ENCODE measurements at places on chromosomes 1 and 21.
A peak's percentile ranks its signal among the peaks of the same experiment; 100 is the strongest.

GRCh38 chr21:36696390-36697059 lies 2.4 kb upstream of the SIM2 start:
- no peak for DNase-seq

- peak; percentile 20 for DNase-seq
Measured at GRCh38 chr21:45695086-45695485, 51.6 kb downstream of the PCBP3 start.

- DNase-seq: no peak
Measured at GRCh38 chr1:89953929-89954328, 41.0 kb upstream of the ZNF326 start.

DNA sequence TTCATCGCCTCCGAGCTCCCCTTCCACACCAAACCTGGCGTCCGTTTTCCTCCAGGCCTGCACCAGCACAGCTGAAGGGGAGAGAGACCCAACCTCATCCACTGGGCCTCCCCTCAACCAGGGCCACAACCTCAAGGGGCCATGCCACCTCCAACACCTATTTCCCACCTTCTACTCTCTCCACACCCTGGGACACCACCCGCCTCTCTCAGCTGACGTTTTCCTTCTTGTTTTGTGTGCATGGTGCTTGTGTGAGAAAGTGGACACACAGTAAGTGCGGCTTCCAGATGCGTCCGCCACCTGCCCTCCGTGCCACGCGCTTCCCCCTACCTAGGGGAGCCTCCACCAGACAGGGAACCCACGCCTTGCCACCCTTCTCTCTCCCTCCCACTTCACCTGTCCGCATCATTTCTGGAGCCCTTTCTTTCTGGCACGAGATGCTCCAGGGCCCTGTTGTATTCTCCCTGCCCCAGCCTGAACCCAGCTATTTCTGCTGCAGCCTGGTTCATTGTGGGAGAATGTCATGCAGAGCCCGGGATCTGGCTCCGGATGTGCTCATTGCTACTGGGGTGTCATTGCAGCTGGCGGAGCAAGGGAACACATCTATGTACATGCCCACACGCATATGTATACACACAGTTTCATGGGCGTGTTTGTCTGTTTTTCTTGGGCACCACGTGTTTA lies 1.3 kb upstream of the GNB1 start:
- DNase-seq: no peak

DNA sequence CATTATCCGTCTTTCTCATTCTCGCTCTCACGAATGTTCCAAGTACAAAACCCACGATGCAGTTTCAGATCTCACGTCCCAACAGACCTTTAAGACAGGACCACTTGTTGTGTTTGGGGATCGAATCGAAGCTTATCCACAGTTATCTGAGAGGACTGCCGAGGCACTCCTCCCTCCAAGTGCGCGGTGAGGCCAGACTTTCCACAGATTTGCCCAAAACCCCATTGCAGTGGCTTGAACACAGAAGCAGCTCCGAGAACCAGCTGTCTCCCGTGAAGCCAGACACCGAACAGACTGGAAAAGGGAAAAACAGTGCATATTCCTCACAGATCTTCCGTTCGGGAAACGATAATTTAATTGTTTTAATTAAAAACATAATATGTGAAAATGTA lies 46.5 kb upstream of the COL6A2 start:
- no peak for DNase-seq

DNA sequence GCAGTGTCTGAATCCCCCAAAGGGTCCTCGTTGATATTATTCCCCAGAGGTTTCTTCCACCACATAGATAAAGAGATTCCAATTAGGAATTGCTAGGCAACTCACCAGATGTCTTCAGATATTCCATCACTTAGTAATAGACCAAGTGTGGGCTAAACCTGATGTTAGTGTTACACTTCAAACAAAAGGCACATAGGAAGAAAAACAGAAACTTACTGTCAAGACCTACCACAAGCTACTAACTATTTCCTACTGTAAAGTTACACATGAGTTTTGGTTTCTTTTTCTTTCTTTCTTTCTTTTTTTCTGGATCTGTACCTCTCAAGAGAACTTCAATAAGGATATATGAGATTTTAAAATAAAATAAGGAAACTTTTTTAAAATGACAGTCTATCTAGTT lies 879.1 kb upstream of the NEGR1 start:
- no peak for DNase-seq

- no peak for DNase-seq
Measured at GRCh38 chr1:25641931-25642573, 25.5 kb downstream of the MAN1C1 start.

- DNase-seq: no peak
Measured at GRCh38 chr1:185479796-185480195, 162.8 kb upstream of the IVNS1ABP start.

- no peak for DNase-seq
Measured at GRCh38 chr1:100710906-100711682, 8.4 kb upstream of the VCAM1 start.

DNA sequence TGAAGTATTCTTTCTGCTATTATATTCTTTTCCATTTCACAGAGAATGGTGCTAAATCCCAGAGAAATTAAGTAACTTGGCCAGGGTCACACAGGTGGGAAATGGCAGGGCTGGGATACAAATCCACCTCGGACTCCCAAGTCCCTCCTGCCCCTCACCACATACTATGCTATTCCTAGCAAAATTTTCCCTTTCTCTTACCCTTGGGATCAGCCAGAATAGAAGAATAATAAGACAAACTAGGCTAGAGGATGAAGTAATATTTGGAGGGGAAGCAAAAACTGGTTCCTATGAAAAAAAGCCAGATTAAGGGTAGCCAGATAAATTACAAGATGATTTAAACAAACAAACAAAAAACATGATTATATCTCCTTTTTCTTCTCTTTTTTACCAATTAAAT lies 62.5 kb downstream of the TGFB2 start:
- DNase-seq: no peak

- no peak for DNase-seq
Measured at GRCh38 chr1:207463021-207463420, 8.9 kb downstream of the CR2 start.

DNA sequence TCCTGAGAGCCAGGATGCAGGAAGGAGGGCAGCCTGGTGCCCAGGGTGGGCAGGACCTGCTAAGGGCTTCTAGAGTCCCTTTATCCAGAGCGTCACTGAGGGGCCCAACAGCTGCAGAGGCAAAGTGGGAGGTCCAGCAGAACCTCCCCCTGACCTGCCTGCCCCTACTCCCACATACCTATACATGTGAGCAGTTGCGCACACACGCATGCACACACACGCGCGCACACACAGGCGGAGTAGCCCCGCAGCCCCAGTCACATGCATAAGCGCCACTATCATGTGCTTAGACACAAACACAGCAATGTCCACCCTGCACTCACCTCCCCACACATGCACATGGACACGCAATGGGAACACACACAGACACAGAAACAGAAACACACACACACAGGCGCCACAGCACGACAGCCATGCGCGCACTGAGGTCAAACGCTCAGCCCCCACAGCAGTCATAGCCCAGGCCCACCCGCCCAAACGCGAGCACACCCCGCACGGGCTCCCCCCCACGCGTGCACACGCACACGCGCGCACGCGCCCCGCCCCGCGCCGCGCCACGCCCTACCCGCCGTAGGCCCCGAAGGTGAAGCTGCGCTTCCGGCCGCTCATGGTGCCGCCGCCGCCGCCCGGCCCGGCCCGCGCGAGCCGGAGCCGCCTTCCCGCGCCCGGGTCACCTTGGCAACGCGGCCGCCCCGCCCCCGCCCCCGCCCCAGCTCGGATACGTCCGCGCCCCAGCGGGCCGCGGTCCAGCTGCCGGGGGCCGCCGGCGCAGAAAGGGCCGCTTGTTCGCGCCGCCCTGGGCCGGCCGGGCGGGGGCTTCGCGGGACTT lies 17.7 kb downstream of the RAP1GAP start:
- no peak for DNase-seq

GRCh38 chr1:172616195-172616594 lies 42.7 kb upstream of the FASLG start:
- no peak for DNase-seq

DNA sequence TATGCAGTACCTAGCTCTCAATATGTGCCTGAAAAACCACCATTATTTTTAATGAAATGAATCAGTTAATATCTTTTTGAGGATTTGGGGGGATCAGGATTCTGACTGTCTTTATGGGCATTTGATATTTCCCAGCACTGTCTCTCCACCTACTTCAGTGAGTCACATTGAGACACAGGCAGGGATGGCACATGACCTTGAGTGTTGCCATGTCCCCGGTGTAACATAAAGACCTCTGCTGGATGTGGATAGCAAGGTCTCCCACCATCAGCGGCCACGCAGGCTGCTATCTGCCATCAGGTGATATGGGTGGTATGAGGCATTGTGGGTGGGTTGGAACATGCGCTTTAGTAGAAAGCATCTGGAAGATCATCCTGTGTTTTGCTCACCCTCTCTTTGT lies 103.2 kb downstream of the RGL1 start:
- DNase-seq: no peak

GRCh38 chr1:114502080-114502479 lies 8.9 kb downstream of the TRIM33 start:
- no peak for DNase-seq

DNA sequence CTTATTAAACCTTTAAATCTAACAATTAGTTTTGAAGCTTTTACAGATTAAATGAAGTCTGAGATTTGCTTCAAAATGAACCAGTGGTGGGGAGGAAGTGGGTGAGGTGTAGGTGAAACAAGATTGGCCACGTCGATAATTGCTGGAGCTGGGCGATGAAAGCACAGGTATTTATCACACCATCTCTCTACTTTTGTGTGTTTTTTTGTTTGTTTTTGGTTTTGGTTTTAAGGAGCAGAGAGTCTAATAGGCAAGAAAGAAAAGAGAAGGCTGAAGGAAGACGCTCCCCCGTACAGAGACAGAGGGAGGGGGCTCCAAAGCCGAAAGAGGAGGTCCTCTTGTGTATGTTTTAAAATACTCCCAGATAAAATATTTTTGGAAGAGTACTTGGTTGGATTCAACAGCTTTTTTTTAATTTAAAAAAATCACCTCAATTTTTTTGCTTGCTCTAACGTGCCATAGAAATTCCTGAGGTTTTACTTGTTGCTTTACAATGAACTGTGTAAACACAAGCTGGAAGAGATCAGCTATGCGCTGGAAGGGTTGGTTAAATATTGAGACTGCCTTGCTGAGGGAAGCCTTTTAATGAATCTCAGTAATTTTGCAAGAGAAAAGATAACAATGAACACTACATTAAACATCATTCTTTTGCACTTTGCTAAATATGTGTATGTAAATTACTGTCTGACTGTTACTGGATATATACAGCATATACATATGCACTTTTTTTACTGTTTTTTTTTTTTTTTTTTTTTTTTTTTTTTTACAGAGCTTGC lies 6.7 kb upstream of the LGALS8 start:
- DNase-seq: no peak

GRCh38 chr1:101592845-101593244 lies 356.0 kb downstream of the S1PR1 start:
- no peak for DNase-seq

DNA sequence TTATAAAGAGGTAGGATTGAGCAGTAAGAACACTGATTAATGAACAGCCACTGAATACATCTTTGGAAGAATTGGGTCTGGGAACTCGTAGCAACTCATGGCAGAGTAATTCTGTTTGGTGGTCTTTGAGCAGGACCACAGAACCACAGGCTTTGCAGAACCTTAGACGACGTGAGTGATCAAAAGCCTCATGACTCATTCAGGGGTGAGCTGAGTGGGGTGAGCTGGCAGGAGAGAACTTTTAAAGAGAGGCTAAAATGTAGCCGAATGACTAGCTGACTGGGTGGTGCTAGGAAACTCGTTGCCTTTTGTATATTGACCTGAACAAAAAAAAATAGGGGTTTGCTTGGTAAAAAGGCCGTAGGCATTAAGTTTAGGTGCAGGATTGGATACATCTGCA lies 313.8 kb downstream of the TGFB2 start:
- DNase-seq: no peak

- DNase-seq: no peak
Measured at GRCh38 chr1:213251972-213252371, 200.9 kb downstream of the RPS6KC1 start.

DNA sequence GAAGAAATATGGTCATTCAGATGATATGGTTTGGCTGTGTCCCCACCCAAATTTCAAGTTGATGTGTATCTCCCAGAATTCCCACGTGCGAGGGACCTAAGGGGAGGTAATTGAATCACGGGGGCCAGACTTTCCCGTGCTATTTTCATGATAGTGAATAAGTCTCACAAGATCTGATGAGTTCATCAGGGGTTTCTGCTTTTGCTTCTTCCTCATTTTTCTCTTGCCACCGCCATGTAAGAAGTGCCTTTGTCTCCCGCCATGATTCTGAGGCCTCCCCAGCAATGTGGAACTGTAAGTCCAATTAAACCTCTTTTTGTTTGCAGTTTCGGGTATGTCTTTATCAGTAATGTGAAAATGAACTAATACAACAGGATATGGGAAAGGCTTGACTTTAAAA lies 1.4 kb upstream of the DPM3 start:
- no peak for DNase-seq

DNA sequence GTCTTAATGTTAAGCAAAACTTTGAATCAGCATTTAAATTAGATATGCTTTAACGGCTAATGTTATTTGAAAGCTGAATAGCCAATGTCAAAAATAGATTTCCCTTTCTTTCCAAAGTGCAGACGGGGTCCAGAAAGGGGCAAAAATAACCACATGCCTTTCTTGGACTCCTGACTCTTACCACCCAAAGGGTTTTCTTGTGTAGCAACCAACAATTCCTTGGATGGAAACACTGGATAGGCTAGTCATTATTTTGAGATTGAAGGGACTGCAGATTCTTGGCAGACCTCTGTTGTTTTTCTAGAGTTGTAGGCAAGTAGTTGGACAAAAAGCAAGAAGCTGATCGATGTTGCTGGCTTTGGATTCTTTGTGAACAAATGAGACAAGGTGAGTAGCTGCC lies 107.0 kb downstream of the MRPS6 start:
- DNase-seq: no peak

GRCh38 chr1:61254634-61255357 lies 172.4 kb downstream of the NFIA start:
- no peak for DNase-seq

GRCh38 chr1:244634546-244634945 lies 18.4 kb upstream of the DESI2 start:
- DNase-seq: no peak

DNA sequence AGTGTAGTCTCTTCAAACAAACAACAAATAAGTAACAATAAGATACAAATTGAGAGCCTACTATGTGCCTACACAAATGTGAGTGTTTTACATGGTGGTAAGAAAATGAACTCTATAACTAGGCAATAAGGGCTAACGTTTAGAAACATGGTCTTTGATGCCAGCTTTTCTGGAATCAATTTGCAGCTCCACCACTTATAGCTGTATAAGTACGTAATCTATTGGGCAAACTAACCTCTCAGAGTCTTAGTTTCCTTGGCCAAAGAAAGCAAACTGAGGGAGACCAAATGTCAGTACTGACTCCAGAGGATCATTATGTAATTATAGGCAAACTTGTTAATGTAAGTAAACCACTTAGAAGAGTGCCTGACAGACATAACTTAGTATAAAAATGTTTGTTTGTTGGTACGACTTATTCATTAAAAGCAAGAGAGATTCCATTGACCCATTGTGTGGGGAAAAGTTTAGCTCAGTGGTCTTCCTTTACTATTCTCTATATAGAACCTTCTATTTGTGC lies 59.7 kb downstream of the LBR start:
- no peak for DNase-seq

Data from iPS DF 19.7 (cell line).